ENCODE measurements at places on chromosomes 5 and 9. TPM values are rescaled to one million over a fixed set of nuclear protein-coding genes. Genes with fewer than 3 reads are reported as not detected.

Gene IFNK
- not detected for total RNA-seq

Gene FOXD4
- total RNA-seq, result 0.22 TPM

Gene PCDHGC5
- not detected for total RNA-seq

Gene CTSL
- 1.5 TPM for total RNA-seq

Gene PCDHB9
- total RNA-seq, result not detected

Gene SIT1
- 86.6 TPM for total RNA-seq

Gene PRSS3
- not detected for total RNA-seq

Gene AJM1
- total RNA-seq, result 5.8 TPM

Gene OGN
- total RNA-seq, result not detected

Gene JAKMIP2
- 1.1 TPM for total RNA-seq

Gene QRFP
- total RNA-seq, result not detected

Gene PCDHA4
- total RNA-seq, result not detected

Gene GPR21
- total RNA-seq, result 0.88 TPM

Gene GARIN3
- total RNA-seq, result 0.31 TPM

Gene IL3
- total RNA-seq, result 94.6 TPM

Gene PCA3
- not detected for total RNA-seq

Gene SLC4A9
- total RNA-seq, result not detected

Gene C7
- not detected for total RNA-seq

Gene C5orf58
- total RNA-seq, result not detected

Gene NOXA1
- total RNA-seq, result 0.49 TPM

Gene TLR4
- total RNA-seq, result not detected

Gene PCDHGA9
- 0.39 TPM for total RNA-seq

Gene TXNDC15
- total RNA-seq, result 57.1 TPM

Gene NRARP
- 15.4 TPM for total RNA-seq

Gene LCN1
- total RNA-seq, result not detected

Gene BARX1
- 0.21 TPM for total RNA-seq

Gene PHYHD1
- 1.0 TPM for total RNA-seq

Gene ACOT12
- not detected for total RNA-seq

Gene C5orf52
- total RNA-seq, result not detected

Gene SARDH
- 0.60 TPM for total RNA-seq

Gene TSPAN17
- total RNA-seq, result 35.3 TPM

Gene FCN2
- total RNA-seq, result not detected
